ENCODE measurements at places on chromosomes 3 and 15.

GRCh38 chr3:69510481-69511030, 124.7 kb upstream of the FRMD4B start:
- DNase-seq, result no peak

DNA sequence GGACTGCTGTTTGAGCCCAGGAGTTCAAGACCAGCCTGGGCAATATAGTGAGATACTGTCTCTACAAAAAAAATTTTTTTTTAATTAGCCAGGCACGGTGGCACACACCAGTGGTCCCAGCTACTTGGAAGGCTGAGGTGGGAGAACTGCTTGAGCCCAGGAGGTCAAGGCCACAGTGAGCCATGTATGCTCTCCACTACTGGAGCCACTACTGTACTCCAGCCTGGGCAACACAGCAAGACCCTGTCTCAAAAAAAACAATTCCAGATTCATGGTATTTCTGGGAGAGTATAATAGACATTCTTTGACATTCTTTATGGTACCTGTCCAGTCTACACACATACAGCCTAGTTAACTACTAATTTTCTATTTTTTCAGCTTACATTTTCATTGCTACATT, 70.1 kb downstream of the GSK3B start:
- DNase-seq, result no peak

DNA sequence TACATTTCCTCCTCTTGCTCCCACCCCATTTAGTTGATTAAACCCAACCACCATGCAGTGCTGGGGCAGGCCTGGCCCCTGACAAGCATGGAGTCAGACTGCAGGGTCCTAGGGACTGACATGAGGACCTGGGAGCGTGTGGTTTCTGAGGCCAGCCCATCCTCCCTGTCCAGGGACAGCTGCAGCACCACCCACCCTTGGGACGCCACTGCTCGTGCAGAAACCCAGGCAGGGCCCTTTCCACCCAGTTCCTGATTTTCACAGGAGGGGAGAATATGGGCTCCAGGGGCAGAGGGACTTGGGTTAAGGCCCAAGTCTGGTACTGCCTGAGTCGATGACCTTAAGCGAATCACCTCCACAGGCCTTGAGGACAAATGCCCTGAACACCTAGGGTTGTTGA, 23.7 kb downstream of the PLXND1 start:
- no peak for DNase-seq

GRCh38 chr15:73950831-73951561, 24.7 kb downstream of the LOXL1 start:
- DNase-seq, result peak; percentile 66

GRCh38 chr3:16609927-16610580, 4.8 kb upstream of the DAZL start:
- DNase-seq, result no peak

DNA sequence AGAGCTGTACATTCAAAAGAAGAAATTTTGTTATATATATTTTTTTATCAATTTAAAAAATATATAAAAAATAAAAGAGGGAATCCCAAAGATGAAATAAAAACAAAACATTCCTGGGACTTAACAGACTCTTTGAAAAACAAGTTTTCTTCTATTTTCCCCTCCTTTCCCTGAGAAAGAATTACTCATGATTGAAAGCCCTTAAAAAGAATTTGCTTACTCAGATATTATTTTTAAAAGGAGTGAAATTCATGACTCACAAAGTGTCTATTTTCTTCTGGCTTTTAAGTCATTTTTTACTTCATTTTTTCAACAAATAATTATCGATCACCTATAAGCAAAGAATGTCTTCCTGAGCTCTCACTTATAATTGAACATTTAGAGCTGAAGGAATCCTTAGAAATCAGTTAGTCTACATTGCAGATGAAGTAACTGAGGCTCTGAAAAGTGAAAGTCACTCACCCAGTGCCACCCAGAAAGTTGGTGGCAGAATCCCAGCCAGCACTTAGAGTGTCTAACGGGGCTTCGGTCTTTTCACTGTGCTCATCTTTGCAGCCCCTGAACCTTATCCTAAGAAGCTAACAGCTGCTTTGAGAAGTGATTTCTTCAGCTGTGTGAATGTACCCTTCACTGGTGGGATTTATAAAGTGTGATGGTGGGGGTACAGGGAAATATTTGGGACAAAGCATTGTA, 42.5 kb upstream of the NUDT16 start:
- DNase-seq, result no peak

- no peak for DNase-seq
Measured at GRCh38 chr3:119643528-119643927, 16.9 kb downstream of the POPDC2 start.

DNA sequence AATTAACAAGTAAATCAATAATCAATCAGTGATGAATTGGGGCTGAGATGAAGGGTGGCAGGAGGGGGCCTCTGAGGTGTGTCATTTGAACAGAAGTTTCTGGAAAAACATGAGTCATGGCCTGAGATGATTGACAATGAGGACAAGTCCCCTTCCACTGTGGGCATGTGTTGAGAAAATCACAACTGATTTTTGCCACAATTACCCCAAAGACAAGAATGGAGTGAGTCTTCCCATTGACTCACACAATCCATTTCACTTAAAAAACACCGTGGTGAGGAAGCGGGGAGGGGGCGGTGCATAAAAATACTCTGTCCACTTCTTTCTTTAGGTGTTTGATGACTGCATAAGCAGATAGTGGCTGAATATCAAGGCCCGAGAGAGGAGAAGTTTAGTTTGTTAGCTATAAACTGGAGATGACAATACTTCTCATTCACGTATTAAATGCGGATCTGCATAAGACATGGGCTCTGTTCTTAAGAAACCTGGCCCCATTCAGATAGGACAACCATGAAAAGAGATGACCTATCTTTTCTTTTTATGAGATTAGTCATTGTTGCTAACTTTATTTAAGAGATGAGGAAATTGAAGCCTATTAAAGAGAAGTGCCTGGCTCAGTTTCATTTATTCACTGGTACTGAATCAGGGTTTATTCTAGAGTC, 34.7 kb downstream of the SHC4 start:
- no peak for DNase-seq

All from B cell (primary cell).